ENCODE measurements at places on chromosomes 11 and 22.

DNA sequence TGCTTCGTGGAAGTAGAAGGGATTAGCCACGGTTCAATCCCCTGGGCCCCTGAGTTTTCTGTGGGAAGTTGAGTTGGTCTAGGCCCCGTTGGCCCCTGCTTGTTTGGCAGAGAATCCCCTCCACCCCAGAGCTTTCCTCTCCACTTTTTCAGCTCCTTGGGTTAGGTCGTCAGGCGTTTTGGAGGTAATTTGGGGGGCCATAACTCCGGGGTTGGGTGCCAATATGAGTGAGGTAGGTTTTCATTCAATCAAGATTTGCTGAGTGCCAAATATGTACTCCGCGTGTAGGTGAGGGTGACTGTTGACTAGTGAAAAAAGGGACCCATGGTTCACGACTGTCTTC is 590 bp downstream of the ATG13 start:
- DNase-seq, result no peak

DNA sequence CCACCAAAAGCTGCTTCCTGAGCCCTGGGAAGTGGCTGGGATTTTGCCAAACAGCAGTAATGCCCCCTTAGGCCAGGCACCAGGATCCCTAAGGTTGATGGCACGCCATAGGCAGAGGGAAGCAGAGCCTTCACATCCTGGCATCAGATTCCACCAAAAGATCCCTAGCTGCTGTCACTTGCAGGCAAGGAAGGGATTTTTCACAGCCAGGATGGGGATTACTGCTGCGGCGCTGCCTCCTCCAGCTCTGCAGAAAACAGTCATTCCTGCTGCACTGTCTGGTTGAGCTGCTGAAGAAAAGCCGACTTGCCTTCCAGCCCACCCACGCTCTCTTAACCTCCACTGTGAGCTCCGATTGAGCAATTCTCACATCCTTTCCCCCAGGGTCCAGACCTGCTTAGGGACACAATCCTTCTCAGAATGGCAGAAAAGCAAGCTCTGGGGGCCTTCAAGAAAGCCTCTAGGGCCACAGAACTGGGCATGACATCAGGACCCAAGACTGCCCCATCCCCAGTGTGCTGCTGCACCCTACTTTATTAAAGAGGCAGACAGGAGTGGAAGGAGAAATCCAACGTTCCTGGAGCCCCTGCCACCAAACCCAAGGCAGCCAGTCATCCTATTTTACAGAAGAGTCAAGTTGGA is 19.9 kb downstream of the SYN3 start:
- no peak for DNase-seq

DNA sequence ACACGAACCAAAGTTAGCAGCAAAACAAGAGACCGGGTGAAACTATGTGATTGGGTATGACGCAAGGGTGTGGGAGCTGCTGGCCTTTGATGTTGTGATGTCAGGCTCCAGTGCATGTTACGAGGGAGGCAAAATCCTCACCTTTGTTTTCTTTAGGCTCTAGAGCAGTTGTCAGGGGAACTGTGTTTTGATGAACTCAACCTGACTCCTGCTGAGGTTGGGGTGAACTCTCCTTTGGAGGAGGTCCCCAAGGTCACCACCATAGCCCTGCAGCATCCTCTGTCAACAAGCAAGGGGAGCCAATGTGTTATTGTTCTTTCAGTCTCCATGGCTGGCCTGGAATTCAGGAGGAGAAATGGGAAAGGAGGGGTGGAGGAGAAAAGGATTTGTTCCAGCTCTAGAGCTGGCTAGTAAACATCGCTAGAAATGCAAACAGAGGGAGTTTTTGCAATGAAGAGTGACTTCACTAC is 33.8 kb downstream of the RASSF10 start:
- no peak for DNase-seq

DNA sequence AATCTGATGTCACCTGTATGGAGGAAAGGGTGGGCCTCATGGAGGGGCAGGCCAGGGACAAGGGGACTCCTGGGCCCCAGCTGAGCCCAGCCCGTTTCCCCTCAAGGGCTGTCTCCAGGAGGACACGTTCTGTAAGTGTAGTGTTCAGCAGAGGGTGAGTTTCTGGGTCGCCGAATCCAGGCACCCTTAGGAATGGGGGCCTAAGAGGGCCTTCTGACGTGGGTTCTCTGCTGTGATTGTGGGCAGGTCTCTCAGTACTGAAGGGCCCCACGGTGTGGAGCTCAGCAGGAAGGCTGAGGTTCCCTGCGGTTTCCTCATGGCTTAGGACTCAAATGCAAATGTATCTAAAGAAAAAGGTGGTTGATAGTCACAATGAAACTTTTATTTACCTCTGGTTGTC is 6.5 kb downstream of the PTDSS2 start:
- DNase-seq, result no peak

GRCh38 chr11:63623513-63624140 is 9.4 kb upstream of the PLAAT3 start:
- no peak for DNase-seq

- DNase-seq, result no peak
Observed at GRCh38 chr11:79422866-79423265, 18.0 kb downstream of the TENM4 start.

DNA sequence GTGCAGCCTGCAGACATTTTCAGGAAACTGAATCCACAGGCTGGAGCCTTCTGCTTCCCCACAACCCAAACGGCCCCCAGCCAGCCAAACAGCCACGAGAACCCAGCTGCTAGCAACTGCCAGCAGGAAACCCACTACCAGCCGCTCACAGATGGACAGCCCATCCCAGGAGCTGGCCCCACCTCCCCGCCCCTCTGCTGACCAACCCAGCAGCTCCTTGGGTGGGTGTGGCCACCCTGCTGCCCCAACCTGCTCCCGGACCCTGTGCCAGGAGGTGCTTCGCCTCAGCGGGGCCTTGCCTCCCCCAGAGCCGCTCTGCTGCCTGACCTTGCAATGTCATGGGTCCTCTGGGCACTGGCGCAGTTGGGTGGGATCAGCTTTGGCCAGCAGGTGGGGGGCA is 8.2 kb upstream of the CCDC188 start:
- no peak for DNase-seq

DNA sequence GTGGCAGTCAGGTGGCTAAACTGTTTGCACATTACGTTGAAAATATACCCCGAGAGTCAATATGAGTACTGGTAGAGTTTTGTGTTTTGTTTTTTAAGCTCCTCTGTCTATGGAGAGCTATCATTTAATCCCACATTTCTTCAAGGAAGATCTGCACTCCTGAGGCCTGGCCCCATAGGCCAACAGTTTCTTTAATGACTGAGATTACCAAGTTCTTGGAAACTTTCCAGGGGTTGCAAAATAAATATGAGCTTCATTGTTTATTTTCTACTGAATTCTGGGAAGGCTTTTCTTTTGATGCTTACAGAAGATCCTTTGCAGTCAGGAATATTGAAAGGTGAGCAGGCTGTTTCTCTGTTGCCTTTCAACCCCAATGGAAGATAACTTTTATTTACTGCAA is 452.0 kb downstream of the JRKL start:
- DNase-seq, result no peak

DNA sequence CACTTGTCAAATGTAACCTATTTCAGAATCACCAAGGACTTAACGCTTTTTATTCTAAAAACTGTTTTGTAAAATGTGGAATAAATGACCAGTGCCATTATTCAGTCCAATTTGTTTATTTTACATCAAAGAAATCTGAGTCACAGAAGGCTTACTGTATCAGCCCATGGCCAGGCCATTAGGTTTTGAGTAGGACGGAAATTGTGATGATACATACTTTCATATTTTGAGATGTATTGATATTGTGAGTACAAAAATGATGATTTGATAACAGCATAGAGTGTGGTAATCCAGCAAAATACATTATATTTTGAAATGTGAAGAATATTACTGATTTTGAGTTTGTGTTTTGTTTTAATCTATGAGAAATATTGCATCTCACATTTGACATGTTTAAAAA is 81.1 kb downstream of the PIWIL3 start:
- no peak for DNase-seq

- no peak for DNase-seq
Observed at GRCh38 chr11:117501237-117501898, 173.7 kb downstream of the CEP164 start.

DNA sequence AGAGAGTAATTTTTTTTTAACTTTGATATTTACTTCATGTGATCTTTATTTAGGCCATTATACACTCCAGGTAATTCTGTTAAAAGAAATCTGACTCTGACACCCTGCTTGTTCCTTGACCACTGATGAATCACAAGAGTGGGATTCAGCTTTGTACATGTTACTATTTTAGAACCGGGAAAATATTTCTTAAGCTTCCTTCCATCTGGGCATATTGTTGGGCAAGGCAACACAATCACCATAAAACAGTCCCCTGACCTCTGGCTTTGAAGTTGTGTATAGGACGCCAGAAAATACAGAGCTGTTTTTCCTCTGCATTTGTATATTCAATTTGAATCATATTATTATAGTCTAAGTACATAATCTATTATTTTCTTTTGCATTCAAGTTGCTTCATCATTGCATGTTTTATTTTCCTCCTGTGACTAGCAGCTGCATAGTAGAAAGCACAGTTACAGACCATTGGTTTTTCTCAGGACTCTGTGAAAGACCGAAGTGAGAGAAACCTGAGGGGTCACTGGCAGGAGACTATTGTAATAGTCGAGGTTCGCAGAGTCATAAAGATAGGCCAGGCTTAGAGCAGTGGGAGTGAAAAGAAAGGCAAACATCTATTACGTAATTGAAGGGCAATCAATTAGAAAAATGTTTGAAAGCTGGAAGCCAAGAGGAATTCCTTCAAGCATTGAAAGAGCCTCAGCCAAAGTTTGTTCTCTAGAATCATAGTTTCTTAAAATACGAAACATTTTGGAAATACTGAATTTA is 51.8 kb upstream of the SLC36A4 start:
- no peak for DNase-seq

- DNase-seq, result no peak
Observed at GRCh38 chr22:37362621-37363020, 64.7 kb downstream of the ELFN2 start.

DNA sequence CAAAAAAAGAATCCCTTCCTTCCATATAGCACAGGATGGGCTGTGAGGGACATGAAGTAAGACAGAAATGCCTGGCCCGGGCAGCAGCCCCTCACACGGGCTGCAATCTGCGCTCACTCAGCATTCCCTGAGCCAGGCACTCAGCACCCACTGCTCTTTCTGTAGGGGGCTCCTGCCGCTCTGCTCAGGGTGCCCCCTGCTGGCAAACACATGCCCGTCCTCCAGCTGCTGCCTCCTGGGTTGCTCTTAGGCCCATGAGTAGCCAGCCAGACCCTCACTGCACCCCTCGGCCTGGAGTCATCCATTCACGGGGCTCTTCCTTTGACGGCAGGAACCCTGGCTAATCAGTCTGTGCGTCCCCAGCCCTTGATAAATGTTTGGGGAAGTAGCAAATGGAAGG is 6.9 kb downstream of the MCAT start:
- DNase-seq, result no peak
